ENCODE measurements at places on chromosomes 2 and 18.

GRCh38 chr2:53455094-53455493 lies 312.5 kb upstream of the CHAC2 start:
- no peak for DNase-seq

DNA sequence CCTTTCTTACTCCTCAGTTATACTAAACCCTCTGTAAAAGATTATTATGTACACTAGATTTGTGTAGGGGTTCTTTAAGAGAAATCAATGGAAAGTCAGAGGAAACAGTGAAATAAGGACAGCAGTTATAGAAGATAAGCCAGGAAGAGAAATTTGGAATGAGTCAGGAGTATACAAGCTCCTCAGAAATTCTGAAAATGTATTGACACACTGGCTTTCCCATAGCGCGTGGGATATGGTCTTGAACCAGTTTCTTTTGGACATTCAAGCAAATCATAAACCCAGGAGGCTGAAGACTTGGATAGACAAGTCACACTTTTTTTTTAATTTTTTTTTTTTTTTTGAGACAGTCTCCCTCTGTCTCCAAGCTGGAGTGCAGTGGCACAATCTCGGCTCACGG lies 316.1 kb upstream of the MMADHC start:
- DNase-seq = no peak

- DNase-seq = no peak
These were observed 11.2 kb upstream of the SERPINB7 start for GRCh38 chr18:63763831-63764600.

GRCh38 chr18:21701621-21702020 lies 3.0 kb downstream of the ABHD3 start:
- no peak for DNase-seq

DNA sequence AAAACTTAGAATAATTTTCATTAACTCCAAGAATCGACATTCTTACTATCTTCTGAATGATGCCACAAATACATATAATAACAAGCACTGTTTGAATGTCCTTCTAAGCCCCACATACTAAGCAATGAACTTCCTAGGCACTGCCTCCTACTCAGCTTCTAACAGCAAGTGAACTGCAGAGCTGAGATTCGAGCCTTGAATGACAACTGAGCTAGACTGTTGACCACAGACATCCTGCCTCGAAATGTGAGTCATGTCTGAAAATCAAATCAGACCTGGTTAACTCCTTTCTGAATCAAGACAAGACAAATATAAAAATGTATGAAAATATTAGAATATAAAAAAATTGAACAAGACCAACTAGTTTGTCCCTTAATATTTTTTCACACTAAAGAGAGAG lies 108.1 kb downstream of the MYT1L start:
- peak; percentile 70 for DNase-seq

DNA sequence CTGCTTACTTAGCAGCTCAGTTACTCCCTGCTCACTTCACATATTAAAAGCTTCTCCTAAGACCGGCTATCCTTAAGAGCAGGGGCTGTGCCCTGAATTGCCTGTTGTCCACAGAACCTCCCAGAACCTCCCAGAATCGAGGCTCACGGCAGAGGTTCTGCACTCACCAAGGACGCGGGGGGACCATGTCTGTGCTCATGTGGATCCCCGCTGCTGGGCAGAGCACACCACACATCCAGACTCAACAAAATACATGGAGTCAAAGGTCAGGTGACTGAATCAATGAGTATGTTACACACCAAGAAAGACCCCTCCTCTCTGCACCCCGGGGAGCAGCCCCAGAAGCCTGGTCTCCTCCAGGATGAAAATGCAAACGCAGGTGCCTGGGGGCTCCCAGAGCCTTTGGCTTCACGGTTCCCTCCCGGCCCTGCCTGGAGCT lies 149.0 kb downstream of the MBP start:
- no peak for DNase-seq

DNA sequence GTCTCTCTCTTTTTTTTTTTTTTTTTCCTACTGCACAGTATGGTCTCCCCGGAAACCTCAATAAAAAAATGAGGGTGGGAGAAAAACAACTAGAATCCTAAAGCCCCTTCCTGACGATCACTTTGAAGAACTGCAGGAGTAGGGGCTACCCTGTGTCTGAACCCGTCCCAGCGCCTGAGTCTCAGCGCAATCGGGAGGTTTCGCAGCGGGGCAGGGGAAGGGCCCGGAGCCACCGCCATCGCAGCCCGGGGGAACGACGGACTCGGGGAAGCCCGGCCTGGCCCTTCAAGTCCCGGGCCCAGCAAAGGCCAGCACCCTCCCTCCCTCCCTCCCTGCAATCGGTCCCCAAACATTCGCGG lies 411 bp downstream of the NARS1 start:
- DNase-seq = no peak
